ENCODE measurements at places on chromosomes 4 and X. TPM values are rescaled to one million over a fixed set of nuclear protein-coding genes. Genes with fewer than 3 reads are reported as not detected.

The CLDN2 gene
- total RNA-seq, result not detected

The L1CAM gene
- total RNA-seq, result 221 TPM

DNA sequence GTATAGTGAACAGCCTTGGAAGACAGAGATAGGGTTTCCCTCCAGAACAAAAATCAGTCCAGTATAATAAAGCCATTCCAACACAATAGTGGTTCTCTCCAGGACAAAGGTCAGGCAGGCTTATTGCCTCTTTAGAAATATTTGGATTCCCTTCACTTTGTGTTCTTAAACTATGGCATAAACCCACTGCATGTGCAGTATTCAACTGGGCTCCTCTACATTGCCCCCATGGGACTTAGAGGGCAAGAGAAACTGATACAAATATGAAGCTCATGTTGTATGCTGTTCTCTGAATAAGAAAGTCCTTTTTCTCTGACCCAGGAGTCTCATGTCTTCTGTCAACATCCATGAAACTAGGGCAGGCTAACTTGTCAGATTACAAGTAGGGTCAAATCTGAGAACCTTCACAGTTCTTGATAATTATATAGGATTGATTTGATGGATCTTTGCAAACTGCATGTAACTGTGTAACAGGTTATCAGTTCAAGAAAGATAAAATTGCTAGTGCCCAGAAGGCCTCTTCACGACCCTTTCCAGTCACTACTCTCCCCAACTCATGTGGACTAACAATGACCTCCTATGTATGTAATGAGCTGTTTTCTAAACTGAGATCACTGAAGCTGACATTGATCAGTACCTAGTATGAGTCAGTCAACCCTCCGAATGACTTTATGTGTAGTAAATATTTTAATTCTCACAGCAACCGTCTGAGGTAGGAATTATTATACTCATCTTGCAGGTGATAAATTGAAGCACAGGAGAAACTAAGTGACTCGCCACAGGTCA is 31.9 kb upstream of the FAM9C start:
- no peak for DNase-seq

The HPGDS gene
- 4.7 TPM for total RNA-seq

DNA sequence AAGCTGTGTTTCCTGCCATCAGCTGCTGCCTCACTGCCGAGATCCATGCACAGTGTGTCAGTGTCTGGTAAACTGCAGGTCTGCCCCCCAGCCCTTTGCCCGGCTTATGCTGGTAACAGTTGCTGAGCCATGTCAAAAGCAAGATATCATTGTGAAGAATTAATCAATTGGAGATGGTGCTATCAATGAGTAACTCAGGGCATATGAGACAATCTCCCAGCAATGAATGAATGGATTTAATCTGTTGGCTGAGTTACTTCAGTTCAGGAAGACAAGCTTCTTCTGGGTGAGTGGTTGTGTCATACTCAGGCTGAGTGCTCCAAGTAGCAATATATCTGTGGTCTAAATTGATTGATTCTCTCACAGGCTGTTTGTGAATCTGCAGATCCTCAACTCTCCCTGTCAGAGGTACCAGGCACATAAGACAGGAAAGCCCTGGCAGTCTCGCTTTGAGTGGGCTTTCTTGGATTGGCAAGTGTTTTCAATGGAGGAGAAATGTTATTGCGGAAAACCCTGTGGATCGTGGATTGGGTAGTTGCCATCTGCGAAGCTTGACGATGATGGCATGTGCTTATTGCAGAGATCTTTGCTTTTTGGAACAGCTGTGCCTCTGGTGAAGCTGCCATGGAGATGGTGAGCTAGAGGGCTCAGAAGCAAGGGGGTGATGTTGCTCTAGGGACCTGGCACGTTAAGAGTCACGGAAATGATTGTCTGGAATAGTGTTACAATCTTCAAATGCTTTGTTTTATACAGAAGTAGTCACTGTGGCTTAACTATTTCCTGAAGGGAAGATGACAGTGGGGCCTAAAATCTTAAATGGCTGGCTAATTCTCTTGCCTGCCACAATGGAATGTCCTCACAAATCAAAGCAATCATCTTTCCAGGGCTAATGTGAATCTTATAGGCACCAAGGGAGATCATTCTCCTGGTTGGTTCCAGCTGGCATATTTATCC is 147.6 kb upstream of the TBC1D9 start:
- no peak for DNase-seq

The CT45A10 gene
- not detected for total RNA-seq

GRCh38 chrX:109813236-109813635 is 80.2 kb upstream of the ACSL4 start:
- DNase-seq, result no peak

DNA sequence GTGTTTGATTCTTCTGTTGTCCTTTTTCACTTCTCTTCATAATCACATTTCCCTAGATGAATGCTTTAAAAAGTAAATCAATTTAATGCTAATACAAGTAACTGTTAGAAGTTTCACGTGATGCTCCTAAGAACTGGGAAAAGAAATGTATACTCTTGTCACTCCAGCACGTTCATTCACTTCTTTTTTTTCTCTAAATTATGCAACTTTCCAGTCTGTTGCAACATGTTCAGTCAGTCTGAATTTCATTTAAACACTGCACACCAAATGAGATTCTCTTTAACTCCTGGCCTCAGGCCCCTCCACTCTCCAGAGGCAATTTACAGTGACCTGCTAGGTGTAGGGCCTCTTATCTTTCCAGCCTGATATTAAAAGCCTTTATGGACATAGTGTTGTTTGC is 321.9 kb downstream of the HS3ST1 start:
- DNase-seq, result no peak

DNA sequence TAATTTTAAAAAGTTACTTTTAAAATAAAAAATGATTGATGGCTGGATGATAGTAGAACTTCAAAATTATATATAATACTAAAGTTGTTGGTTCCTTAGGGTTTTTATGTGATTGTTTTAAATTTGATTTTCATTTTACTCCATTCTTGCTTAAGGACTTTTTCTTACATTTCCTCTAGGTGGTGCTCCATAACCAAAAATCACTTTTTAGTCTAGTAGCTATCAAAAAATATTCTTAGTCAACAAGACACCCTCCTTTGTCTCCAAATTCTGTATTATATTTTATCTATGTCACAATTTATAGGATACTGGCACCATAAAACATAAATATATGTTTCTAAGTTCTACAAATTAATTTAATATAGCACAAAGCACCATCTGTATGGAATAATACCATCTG is 67.2 kb upstream of the BRWD3 start:
- DNase-seq, result no peak

- no peak for DNase-seq
Measured at GRCh38 chr4:166996216-166996615, 238.1 kb downstream of the SPOCK3 start.

DNA sequence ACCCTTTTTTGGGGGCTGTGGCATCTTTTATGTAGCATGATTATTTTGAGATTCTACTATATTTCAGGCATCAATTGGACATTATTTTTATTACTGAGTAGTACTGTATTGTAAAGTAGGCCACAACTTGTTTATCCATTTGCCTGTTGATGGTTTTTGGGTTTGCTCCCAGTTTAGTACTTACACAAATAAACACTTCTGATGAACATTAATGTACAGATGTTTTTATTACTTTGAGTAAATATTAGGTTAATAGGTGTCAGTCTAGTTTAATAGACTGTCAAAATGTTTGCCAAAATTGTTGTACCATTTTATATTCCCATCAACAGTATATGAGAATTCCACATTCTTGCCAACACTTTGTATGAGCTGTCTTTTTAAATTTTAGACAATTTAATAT is 214.9 kb upstream of the MAD2L1 start:
- DNase-seq, result no peak

DNA sequence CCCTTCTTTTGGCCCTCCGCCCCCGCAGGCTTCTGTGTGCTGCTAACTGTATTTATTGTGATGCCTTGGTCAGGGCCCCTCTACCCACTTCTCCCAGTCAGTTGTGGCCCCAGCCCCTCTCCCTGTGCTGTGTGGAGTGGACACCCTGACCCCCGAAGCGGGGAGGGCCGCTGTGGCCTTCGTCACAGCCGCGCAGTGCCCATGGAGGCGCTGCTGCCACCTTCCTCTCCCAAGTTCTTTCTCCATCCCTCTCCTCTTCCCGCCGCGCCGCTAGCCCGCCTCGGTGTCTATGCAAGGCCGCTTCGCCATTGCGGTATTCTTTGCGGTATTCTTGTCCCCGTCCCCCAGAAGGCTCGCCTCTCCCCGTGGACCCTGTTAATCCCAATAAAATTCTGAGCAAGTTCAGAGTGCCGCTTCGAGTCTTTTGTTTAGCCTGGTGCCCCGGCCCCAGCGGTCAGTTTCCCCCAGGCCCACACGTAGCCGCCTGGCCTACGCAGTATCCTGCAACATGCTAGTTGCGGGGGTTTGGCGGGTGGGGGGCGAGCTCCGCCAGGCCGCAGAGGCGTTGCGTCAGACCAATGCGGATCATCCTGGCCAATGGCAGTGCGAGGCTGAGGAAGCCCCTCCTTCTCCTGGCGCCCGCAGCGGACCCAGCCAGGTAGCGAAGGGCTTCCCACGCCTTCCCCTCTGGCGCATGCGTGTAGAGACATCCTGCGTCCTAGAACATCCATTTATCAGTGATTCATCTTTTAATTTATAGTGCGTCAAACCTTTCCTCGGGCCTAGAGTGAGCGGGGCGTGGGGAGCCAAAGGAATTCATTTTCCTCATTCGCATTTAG is 5.6 kb upstream of the KANTR start:
- DNase-seq, result peak; percentile 82
